ENCODE measurements at places on chromosomes 6 and 20.
A peak's percentile ranks its signal among the peaks of the same experiment; 100 is the strongest.

- DNase-seq = peak; percentile 17
Observed at GRCh38 chr6:107116328-107116892, 1.1 kb upstream of the BEND3 start.

DNA sequence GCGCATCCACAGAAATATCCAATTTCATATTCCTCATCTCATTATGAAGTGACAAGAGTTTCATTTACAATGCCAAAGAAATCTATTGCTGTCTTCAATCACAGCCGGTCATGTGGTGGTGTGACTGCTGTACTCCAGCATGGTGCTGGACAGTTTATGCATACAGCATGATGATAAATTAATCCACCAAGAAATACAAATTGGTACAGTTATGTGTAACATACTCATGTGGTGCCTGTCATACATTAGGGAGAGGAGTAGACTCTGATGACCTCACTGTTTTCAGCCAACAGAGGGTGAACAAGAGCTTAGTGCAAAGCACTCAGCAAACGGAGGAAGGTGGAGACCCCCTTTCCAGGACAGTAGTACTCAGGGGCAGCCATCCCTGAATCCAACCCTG is 178.4 kb upstream of the SYNDIG1 start:
- no peak for DNase-seq

GRCh38 chr6:64280569-64280968 is 645.0 kb downstream of the PHF3 start:
- no peak for DNase-seq

DNA sequence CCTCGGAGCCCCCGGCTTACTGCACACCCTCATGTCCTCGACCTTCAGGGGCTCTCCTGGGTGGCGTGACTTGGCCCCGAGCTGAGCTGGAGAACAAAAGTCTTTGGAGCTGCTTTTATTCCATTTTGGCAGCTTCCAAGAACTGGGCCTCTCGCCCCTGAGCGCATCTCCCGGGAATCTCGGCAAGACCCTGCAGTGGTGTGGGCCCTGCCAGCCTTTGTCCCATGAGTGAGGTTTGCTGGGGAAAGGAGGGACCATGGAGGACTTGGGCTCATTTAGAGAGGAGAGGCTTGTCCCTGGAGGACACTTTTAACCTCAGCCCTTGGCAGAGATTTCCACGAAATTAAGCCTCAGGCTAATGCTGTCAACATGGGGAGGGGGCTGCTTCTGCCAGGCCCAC is 62.3 kb upstream of the SLCO4A1 start:
- DNase-seq = no peak

- DNase-seq = no peak
Observed at GRCh38 chr6:99080191-99080590, 132.4 kb upstream of the FBXL4 start.

GRCh38 chr6:158087224-158087867 is 80.7 kb downstream of the SERAC1 start:
- DNase-seq = no peak

DNA sequence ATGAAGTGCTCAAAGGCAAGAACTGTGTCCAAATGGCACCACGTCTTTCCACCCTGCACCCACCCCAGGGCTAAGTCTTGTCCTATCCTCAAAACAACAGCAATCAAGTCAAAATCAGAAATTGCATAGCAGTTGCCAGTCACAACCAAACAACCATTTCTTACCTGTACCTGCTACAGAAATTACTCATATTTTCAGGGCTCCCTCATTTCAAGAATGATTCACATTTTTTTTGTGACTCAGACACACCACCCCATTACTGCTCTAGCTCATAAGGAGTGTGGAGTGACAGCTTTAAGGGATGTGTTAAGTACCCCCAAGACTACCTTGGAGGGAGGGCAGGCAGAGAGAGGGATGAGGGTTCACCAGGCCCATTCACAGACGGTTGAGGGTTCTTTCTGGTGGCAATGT is 111.7 kb downstream of the TRERF1 start:
- DNase-seq = no peak

DNA sequence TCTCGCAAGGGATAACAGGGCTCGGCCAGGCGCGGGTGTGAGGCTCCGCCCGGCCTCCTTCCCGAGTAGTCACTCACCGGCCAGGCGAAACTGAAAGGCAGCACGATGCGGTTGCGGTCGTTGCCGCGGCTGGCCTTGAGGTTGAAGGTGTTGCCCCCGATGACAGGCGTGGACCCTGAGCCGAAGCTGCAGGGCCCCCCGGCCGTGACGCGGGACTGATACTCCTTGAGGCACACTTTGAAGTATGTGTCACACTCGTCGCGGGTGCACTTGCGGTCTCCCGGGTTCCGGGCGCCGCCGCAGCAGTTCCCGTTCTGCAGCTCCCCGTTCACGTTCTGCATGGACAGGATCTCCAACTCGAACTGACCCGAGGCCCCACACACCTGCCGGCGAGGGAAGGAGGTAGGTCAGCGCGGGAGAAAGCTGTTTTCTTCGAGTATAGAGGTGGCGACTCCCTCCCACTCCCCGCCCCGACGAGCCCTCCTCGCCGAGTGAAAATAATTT is 1.1 kb downstream of the JAG1 start:
- peak; percentile 21 for DNase-seq

DNA sequence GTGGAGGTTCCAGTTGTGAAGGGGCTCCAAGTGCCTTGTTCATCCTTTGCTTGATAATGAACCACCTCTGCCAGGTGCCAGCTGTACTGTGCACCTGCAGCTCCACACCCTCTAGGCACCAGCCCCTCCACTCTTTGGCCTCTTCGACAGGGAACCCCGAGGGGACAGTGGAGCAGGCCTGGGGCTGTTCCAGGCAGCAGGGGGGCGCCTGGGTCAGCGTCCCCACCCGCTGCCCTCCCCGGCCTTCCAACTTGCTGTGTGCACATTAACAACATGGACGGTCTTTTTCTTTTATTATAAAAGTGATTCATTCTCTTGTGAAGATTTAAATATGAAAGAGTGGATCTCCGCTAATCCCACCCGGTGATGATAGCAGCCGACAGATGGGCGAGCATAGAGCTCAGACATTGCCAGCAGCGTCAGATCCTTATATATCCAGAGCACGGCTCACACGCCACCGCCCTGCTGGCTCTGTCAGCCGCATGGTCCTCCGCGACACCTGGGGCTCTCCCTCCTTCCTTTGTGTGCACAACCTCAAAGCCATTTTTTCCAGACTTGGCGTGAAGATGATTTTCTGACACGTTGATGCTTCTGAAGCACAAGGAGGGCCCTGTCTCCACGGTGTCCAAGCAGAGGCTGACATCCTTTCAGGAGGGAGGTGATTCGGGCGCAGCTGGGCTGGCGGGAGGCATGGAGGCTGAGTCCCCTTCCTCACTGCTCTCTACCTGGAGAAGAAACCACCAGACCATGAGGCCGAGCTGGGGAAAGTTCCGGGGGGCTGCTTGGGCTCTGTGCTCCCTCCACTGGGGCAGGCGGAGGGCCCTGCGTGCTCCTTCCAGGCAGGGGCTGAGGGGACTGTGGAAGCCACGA is 22.2 kb upstream of the MRGBP start:
- DNase-seq = no peak

GRCh38 chr6:92767101-92767500 is 652.3 kb downstream of the EPHA7 start:
- DNase-seq = no peak

DNA sequence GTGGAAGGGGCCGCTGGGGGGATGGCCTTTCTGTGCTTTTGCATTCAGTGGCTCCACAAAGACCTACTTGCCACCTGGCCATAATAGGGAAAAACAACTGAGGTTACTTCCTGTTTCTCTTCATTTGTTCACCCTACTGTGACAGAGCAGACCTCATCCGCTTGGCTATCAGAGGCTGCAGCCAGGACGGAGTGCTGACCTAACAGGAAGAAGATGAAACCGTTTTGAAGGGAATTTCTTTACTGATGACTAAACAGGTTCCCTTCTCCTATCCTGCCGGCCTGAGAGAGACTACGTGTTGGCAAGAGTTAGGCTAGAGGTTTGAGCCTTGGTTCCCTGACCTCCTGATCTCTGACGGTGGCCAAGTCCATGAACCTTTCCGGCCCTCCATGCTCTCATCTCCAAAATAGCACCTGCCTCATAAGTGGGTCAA is 21.3 kb downstream of the PRR18 start:
- DNase-seq = no peak

GRCh38 chr6:137166247-137167098 is 7.0 kb downstream of the IL22RA2 start:
- DNase-seq = no peak

- no peak for DNase-seq
Observed at GRCh38 chr20:21118138-21118537, 7.7 kb upstream of the KIZ start.

DNA sequence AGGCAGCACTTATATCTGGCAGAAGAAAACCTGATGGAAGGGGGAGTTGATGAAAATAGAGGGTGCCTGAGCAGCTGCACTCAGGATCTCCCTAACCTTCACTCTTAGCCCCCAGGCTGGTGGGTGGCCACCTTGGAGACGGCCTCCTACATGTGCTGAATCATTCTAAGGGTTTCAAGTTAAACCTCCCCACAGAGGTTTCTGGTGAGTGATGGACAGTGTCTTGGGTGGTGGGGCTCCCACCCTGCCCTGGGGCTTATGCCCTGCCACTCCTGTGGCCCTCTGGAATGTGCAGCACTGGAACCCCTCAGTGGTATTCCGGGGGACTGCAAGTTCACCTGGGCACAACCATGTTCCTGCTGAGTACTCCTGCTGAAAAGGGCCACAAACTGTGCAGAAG is 357.2 kb downstream of the CD83 start:
- no peak for DNase-seq

- no peak for DNase-seq
Observed at GRCh38 chr6:15499591-15499990, 163.2 kb downstream of the DTNBP1 start.

DNA sequence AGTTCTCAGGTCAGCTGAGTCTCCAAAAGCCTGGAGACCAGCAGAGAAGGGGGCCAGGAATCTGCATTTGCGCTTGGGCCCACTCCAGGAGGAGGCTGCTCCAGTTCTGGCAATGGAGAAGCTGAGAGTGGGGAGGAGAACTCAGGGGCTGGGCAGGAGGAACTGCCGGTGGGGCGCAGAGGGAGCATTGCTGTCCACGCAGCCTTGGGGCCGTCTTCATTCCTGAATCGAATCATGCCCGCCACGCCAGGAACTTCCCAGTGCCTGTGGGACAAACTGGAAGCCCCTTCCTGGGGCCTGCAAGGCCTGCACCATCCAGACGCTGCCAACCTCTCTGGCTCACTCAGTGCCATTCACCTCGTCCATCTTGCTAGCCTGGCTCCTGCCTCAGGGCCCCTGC is 16.9 kb downstream of the RAB44 start:
- DNase-seq = no peak

GRCh38 chr6:100138346-100139022 is 144.5 kb upstream of the MCHR2 start:
- DNase-seq = no peak

DNA sequence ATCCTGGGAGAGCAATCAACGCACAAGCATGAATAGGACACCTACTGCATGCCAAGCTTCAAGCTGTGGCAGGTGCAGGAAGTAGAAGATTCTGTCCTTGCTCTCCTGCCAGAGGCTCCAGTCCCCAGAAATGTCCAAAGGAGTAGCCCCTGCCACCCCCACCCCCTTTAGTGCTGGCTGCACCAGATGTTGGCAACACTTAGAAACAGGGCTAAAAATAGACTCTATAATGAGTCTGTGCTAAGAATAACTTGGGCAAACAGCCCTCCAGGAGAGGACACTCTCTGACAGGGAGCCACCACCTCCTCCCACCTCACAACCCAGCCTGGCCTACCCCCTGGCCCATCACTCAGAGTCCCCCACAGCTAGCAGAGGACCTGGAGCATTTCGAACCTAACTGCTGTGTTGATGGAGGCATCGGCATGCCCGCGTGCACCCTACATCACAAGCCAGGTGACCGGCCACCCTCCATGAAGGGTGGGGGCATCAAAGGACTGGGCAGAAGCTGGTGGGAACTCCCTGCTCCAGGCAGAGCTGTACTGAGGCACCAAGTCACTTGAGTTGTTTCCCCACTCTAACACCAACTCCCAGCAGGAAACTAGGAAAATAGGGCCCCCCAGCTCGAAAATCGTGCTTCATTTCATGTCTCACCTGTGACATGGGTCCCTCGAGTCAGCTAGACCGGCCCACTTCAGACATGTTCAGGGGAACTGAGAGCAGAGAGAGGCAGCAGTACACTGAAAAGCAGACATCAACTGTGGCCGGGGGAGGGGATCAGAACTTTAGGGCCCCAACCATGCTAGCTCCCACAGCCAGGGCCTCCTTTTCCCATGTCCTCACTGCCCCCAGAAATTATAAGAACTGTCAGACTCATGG is 18.7 kb downstream of the TFEB start:
- no peak for DNase-seq

- no peak for DNase-seq
Observed at GRCh38 chr20:41290804-41291389, 26.6 kb downstream of the ZHX3 start.

DNA sequence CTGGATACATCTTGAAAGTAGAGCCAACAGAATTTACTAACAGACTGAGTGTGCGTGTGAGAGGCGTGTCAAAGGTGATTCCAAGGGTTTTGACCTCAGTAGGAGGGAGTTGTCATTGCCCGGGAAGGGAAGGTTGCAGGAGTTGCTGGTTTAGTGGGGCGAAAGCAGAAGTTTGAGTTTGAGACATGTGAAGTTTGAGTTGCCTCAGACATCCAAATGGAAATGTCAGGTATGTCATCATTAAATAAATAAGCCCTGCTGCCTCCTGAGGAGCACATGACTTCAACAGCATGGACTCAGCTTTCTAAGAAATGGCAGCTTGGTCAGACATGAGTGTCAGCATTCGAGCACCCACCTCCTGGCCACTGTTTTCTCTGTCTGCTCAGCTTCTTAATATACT is 26.6 kb upstream of the TGM2 start:
- DNase-seq = no peak

DNA sequence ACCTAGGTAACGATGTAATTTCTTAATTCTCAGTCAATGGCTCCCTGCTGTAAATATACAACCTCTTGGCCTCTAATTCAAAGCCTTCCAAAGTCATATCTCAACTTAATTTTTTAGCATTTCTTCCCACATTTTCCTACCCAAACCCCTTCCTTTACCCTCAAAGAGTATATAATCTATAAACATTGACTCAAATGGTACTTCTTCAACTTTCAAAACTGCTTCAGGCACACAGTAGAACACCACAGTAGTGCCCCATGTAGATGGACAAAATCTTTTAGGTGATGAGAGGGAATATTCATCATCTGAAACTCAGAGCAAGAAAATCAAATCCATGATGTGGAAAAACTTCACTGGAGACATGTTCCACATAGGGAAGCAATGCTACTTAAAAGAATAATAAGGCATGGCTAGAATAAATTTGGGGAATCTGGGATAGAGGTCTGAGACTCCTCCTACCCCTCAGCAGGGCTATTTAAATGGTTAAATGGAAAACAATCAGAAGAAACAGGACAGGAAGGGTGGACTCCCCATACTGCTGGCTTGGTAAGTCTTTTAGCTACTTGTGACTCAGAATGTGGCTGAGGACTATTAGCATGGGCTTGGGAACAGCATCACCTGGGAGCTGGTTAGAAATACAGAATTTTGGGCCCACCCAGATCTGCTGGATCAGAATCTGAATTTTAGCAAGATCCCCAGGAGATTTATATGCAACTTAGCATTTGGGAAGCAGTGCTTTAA is 6.4 kb downstream of the SLC22A2 start:
- DNase-seq = no peak
